ENCODE measurements at places on chromosomes 3 and 15.
A peak's percentile ranks its signal among the peaks of the same experiment; 100 is the strongest.

DNA sequence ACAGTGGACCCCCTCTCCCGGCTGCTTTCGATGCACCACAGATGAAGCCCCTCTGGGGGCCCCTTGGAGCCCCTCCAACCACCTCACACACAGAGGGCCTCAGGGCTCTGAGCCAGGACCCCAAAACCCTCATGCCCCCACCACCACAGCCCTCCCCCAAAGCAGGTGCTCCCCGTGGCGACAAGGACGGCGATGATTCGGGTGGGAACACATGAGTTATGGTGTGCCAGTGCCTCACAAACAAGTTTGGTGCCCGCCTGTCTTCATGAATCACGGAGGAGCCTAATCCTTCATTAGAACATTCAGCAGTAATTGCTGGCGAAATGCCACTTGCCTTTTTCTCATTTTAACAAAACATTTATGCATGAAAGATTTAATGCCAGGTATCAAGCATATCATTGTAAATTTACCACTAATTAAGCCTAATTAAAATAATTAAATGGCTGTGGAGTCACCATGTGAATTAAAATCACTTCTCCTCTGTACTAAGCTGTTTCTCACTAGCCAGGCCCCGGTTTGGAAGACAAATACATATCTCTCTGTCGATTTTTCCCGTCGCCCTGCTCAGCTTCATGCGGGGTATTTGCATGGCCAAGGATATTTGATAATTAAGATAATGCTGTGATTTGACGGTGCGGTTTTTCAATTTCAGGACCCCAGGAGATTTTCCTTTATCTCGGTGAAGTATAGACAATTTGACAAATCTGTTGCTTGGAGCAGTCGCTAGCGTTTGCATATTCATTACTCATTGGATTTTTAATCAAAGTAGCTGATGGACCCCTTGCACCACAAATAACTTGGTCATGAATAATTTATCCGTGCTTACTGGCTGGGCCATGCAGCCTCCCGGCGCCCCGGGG lies 157.0 kb downstream of the TLE3 start:
- DNase-seq, result no peak

DNA sequence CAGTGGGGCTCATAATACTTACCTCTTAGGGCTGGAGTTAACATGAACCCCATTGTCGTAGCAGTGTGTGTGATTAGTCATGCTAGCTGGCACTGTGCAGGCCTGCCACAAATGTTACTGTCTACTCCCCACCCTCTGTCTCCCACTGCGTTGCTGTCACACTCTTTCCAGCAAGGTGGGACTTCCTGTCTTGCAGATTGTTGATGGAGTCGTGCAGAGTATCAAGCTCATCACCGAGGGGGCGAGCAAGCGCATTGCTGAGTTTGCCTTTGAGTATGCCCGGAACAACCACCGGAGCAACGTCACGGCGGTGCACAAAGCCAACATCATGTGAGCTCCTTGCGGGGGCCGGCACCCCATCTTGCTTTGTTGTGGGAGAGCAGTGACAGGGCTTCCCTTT lies 12.9 kb downstream of the IDH3A start:
- DNase-seq, result peak; percentile 40

DNA sequence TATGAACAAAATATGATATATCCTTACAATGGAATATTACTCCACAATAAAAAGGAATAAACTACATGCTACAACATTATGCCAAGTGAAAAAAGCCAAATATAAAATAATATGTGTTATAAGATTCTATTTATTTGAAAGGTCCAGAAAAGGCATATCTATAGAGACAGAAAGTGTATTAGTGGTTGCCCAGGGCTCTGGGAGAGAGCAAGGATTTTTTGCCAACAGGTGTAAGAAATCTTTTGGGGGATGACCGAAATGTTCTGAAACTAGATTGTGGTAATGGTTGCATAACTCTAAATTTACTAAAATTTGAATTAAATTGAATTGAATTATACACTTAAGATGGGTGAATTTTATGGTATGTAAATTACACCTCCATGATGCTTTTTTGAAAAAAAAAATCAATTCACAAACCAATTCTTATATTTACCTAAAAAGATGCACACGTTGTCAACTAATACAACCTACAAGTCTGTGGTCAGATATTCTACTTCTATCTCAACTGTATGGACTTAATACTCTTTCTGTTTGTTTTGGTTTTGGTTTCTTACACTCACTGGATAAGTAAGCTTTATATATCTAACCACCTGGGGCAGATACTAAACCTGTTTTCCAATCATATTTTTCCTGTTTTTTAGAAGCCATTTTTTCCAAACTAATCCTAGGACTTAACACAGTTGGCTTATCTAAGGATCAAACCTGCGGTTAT lies 75.8 kb downstream of the FBN1 start:
- no peak for DNase-seq

GRCh38 chr3:160842021-160843005 lies 86.3 kb downstream of the PPM1L start:
- DNase-seq, result no peak

DNA sequence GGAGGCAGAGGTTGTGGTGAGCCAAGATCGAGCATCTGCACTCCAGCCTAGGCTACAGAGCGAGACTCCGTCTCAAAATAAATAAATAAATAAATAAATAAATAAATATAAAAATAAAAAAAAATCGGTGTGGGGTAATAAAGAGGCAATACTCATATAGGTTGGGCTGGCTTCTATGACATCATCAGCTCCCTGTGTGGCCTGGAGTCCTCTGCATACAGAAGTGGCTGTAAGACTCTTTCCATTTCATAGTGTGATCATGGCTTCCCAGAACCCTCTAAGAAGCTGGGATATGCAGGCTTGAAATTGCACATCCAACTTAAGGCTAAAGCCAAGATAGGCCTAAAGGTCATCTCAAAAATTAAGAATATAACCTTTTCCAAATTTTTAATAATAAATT lies 101.6 kb downstream of the ZIC4 start:
- DNase-seq, result no peak

DNA sequence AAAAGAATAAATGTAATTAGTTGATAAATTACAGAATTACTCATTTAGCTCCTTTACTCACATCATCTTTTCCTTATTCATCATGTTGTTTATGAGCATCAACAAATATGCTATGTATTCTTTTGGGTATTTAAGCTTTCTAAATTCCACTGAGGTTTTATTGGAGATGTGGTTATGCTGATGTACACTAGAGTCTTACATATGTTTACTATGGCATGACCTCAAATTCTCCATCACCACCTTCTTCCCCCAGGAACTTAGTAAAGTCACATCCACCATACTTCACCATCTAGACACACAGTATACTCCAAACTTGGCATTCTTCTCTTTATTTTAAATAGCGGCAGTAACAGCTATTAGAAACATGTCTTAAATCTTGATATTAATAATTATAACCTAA lies 74.1 kb upstream of the MELTF start:
- no peak for DNase-seq

DNA sequence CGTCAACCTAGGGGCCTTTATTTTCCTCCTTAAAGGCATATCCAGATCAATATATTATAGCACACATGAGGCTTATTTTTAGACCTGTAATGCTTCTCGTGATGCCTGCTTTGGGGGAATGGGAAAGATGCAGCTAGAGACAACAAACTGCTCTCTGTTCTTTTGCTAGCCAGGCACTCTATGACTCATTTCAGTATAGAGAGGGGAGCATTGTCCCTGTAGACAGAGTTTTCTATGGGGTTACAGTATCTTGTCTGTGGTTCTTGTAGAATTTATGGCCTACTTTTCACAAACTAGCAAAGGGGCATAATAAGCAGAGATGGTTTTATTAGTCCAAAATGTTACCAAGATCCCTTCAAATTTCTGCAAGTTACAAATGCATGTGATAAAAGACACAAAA lies 305.6 kb downstream of the LSAMP start:
- DNase-seq, result no peak

- no peak for DNase-seq
These were observed 210.2 kb downstream of the XXYLT1 start for GRCh38 chr3:195060531-195061291.

DNA sequence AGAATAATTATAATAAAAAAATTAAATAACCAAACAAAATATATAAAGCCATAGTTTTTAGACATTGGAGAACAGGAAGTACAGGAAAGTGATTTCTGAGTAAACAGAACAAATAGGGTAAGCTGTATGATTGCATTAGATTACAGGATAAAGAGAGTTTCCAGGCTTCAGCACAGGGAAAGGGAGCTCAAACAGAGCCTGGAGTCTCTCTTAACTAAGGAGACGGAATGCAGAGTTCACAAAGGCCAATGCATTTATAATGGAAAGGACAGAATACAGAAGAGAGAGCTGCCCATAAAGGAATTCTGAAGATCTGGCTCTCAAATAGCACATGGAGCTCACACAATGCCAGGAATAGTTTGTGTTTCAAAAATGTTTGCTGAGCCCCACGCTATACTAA lies 42.0 kb upstream of the OTOL1 start:
- DNase-seq, result no peak

DNA sequence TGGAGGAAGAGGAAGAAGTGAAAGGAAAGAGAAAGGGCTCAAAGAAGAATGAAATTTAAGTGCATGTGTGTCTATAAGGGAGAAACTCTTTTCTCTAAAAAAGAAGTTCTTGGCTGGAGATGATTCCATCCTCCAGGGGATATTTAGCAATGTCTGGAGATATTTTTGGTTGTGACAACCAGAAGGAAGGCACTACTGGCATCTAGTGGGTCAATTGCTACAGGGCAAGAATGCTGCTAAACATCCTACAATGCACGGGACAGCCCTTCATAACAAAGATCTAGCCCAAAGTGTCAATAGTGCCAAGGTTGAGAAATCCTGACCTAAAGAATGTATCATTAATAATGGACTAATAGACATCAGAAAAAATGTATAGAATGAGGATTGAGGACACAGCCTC lies 57.4 kb upstream of the ST3GAL6 start:
- no peak for DNase-seq

DNA sequence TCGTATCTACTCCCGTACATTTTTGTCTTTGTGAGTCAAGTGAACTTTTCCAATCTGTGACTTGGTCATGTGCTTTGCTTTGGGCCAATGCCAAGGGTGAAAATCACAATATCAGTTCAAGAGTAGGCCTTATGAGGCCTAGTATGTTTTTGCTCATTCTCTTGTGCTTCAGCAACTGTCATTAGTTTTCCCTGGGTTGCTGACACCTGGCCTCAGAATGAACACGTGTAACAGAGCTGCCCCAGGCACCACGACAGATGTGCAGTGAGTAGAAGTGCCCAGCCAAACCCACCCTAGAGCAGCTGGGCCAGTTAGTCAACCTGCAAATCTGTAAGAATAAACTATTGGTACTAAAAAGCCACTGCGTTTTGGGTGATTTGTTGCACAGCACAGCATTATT lies 460.3 kb upstream of the WNT5A start:
- no peak for DNase-seq

GRCh38 chr15:46408312-46408711 lies 773.5 kb downstream of the SQOR start:
- no peak for DNase-seq

GRCh38 chr3:148400754-148401153 lies 296.9 kb upstream of the AGTR1 start:
- DNase-seq, result no peak

- no peak for DNase-seq
These were observed 33.3 kb downstream of the TM4SF18 start for GRCh38 chr3:149299938-149300801.

DNA sequence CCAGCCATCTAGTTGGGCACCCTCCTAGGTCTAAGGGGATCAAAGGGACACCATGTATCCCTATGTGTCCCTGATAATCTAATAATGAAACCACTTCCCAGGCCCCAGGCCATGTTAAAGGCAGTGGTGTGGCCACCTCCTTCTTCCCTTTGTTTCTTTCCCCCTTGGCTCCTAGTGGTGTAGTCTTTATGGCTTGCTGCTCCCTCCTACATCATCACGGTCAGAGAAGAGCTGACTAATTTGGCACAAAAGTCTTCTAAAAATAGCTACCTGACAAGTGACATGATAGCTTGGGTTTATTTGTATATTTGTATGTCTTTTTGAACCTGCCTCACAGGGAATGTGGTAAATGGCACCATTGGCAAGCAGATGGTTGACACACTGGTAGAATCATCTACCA lies 131.0 kb upstream of the CHRM5 start:
- DNase-seq, result no peak

DNA sequence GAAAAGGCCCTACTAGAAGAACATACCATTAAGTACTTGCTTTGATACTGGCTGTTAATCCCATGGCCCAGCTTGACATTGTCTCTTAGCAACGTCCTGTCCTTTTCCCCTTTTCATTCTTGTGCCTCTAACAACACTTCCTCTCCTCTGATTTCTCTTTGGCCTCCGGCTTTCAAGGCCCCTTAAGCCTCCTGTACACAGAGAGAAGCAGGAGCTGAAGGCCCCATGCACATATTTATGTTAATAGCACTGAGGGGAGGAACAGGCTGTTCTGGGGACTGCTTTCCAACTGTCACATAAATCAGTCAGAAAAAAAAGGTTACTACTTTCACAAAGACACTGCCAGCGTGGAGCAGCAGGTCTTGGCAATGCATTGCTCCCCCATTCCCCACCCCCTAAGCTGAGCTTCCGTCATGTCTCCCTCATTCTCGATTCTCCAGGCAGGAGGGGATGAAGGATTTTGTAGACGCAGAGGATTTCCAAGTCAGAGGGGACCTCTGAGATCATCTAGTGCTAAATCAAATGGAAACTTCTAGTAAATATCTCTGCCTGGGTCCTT lies 257.4 kb upstream of the ADAMTS9 start:
- DNase-seq, result no peak

DNA sequence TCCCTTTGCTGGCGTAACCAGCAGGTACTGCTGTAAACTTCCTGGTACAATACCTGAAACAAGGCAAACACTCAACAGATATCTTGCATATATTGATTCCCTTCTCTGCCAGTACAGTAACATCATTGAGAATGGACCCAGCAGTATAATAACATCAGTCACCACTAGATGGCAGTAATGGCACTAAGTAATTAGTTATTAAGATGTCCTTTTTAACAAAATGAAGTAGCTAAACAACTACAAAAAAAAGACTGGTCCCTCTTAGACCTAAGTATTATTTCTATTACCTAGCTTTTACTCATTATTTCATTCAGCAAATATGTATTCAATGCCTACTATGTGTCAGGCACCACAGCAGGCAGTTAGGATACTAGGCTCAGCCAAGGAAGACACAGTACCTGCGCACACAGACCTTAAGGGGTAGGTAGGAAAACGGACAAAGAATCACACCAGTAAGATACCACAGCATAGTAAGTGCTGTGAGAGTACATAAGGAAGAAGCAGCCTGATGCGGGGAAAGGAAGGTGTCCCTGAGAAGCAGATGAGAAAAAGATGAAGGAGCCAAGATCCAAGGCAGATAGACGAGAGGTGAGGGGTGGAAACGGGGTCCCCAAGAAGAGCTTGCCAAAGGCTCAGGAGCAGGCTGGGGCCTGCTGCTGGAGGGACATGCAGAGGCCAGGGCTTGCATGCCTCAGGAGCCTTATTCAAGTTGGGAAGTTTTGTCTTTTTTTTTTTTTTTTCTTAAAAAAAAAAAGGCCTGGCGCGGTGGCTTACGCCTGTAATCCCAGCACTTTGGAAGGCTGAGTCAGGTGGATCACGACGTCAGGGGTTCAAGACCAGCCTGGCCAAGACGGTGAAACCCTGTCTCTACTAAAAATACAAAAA lies 102.7 kb upstream of the CHD2 start:
- DNase-seq, result peak; percentile 75

GRCh38 chr3:124845406-124845805 lies 41.8 kb downstream of the ITGB5 start:
- no peak for DNase-seq
